AG04450 (cell line): ENCODE measurements at places on chromosomes 5 and 9.
A peak's percentile ranks its signal among the peaks of the same experiment; 100 is the strongest.

DNA sequence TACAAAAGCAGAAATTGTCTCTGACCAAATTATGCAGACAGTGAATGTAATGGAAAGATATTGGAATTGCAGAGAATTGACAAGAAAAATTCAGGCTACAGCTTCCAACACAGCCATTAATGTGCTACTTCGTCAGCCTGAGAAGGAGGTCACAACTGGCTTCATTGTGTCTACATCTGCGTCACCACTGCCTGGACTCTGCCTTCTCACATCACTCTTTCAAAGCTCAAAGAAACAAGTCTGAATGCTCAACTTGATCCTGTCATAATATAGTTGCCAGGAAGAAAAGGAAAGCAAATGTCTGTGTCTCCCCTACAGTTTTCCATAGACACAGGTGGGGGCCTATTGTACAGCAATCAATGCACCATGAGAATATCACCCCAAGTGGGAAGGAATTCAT is 806.5 kb upstream of the CDH10 start:
- no peak for DNase-seq

GRCh38 chr9:86801246-86801645 is 146.1 kb downstream of the GAS1 start:
- no peak for DNase-seq

DNA sequence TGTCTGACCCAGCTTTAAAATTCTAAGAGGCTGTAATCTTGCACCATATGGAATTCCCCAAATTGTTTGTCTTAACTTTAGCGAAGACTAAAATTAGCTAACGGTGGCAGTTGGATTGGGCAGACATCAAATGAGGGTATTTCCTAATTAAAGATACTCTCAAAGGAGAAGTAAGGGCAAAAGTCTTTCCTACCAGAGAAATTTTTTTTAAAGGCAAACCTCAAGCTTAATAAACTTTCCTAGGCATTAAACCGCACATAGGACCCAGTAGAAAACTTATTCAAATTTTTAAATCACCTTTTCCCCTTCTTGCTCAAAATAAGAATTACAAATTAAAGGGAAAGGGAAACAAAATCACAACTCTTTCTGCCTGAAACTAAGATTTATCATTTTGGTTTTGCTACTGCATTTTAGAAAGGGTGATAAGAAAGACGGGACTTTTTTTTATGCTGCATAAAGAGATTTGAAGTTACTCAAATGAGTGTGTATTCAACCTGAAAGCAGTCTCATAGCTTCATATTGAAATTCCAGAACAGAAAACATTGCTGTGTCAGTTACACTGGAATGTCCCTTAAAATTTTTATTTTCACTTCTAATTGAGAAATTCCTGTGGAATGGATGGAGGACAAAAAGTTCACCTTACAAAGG is 189.1 kb upstream of the PTGER4 start:
- no peak for DNase-seq

- no peak for DNase-seq
Observed at GRCh38 chr5:79585116-79585515, 27.1 kb upstream of the TENT2 start.

GRCh38 chr9:76534026-76534425 is 75.0 kb downstream of the GCNT1 start:
- no peak for DNase-seq

DNA sequence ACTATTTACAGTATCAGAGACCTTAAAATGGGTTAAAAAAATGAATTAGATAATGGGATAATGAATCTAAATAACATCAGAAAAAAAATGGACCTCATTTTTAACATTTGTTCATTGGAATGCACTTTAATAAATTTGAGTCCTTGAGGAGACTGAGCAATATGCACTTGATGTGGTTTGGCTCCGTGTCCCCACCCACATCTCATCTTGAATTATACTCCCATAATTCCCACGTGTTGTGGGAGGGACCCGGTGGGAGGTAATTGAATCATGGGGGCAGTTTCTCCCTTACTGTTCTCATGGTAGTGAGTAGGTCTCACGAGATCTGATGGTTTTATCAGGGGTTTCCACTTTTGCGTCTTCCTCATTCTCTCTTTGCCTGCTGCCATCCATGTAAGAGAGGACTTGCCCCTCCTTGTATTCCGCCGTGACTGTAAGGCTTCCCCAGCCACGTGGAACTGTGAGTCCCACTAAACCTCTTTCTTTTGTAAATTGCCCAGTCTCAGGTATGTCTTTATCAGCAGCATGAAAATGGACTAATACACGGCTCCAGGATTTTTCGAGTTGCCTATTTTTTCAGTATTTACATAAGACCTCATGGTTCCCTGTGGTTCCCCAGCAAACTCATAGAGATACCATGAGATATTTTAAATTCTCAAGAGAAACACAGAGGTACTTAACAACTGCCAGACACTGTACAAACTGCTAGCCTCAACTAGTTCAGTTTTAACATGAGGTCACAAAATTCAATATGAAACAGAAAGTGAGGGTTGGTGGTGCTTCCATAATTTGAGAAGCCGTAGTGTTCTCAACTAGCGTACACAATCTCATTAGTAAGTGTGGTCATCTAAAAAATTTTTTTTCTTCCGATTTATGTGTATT is 128.3 kb downstream of the TLE1 start:
- no peak for DNase-seq

DNA sequence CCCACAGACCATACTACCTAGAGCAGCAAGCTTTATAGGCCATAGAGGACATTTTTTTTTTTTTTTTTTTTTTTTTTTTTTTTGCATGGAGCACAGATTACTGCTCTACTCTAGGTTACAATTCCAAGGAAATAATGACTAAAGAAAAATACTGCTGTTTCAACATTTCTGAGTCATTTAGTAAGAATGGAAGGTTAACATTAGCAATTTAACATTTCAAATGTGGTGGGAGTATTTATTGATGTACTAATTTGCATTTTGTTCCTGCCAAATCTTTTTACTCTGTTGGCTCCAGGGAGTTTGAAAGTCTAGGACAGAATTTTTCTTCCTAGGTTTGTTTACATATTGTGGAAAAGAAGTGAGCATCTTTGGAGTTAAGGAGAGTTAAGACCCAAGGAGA is 142.1 kb upstream of the CCDC152 start:
- no peak for DNase-seq

GRCh38 chr5:78644129-78644528 is 4.4 kb downstream of the LHFPL2 start:
- DNase-seq = no peak

DNA sequence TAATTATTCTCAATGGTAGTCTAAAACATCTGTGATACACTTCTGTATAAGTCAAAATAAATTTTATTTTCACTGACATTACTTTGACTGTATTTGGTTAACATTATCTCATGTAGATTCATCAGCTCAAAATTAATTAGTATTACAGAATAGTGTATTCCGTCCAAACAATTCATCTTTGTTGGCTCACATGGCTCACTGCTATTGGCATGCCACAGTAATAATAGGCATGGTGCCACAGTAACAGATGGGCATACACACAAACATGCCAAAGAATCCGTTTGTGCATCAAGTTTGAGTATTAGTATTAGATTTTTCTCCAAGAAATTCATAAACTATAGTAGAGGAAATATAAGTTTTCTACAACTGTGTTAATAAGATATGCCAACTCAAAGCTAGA is 14.2 kb downstream of the AP3B1 start:
- DNase-seq = no peak

DNA sequence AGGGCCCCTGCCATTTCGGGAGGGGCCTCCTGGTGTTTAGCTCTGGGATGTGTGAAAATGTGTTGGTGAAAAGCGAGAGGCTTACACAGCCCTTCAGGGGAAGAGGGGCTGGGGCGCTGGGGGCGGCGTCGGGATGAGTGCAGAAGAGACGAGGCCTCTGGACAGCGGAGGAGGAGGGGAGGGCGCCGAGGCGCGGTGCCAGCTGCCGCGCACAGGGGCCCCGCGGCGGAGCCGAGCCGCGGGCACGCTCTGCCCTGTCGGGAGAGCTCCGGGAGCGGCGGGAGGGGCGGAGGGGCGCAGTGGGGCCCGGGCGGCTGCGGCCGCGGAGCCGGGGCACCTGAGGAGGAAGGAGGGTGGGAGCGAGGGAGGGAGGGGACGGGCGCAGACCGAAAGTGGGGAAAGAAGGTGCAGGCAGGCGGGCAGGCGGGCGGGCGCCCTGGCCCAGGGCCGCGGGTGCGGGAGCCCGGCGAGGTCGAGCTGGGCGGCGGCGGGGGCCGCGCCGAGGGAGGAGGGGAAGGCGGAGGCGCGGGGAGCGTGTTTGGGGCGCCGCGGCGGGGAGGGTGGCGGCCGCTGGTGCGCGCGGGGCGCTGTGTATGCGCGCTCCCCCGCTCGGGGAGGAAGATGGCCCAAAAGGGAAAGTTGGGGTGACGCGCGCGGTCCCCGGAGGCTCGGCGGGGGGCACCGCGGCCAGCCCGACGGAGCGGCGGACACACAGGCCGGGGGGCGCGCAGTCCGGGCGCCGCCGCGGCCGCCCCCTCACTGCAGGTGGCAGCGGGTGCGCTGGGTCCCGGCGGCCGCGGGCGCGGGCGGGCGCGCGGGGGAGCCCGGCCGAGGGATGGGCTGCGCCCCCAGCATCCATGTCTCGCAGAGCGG is at the start of gene PDE8B:
TSS of gene PDE8B (plus strand) at position 590 of the 873 bp plus-strand sequence. CDS start at position 836, 246 bp downstream.
- DNase-seq = no peak

- DNase-seq = no peak
Observed at GRCh38 chr9:133754187-133754586, 16.0 kb upstream of the SARDH start.

GRCh38 chr5:83731638-83732037 is 11.0 kb upstream of the HAPLN1 start:
- no peak for DNase-seq

- DNase-seq = no peak
Observed at GRCh38 chr5:123710031-123710430, 198.1 kb downstream of the CSNK1G3 start.

- DNase-seq = peak; percentile 66
Observed at GRCh38 chr5:180784497-180785097, 18.0 kb downstream of the MGAT1 start.

DNA sequence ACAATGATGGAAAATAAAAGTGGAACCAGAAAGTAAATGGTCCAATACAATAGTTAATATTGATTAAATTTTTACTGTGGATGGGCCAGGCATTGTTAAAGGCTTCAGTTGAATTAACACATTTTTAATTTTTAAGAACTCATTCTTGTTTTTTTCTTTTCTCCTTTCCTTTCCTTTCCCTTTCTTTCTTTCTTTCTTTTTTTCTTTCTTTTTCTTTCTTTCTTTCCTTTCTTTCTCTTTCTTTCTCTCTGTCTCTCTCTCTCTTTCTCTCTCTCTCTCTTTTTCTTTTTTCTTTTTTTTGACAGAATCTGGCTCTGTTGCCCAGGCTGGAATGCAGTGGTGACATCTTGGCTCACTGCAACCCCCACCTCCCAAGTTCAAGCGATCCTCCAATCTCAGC is 13.3 kb upstream of the OTULINL start:
- DNase-seq = no peak

DNA sequence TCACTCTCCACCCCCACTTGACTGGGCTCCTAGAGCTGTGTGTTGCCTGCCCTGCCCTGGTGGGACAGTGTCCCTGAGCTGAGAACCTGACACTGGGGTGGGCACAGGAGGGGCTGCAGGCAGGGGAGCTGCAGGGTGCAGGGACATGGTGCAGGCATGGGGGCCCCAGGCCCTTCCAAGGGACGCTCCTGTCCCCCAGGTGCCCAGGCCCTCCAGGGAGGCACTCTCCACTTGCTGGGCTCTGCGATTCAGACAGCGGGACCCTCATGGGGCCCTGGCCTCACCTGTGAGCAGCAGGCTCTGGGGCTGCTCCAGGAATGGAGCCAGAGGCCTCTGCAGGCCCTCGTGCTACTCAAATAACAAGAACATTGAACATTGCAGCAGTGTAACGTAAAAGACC is 89.4 kb downstream of the BARX1 start:
- no peak for DNase-seq

DNA sequence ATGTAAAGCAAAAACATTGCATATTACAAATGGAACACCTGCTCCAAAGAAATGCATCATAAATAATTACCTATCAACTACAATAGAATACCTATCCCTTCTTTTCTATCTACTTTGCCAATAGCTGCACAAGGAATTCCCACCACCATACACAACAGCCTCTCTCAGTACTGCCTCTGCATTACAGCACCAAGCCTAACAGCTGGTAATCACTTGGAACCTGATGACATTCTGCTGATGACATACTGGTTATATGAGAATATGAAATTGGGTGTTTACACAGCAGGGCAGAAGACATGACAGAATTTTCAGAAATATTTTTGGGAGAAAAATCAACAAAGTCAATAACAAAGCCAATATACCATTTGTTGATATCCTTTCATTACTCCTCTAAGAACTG is 43.2 kb downstream of the PSMB7 start:
- DNase-seq = no peak

GRCh38 chr5:157576678-157577077 is 1.1 kb upstream of the ADAM19 start:
- DNase-seq = no peak

GRCh38 chr5:116076496-116076895 is 8.3 kb upstream of the COMMD10 start:
- no peak for DNase-seq

GRCh38 chr9:20040991-20041696 is 252.3 kb upstream of the SLC24A2 start:
- DNase-seq = no peak

GRCh38 chr5:151056379-151057325 is 24.2 kb downstream of the TNIP1 start:
- DNase-seq = no peak

- no peak for DNase-seq
Observed at GRCh38 chr9:137749511-137749910, 128.1 kb upstream of the CACNA1B start.

DNA sequence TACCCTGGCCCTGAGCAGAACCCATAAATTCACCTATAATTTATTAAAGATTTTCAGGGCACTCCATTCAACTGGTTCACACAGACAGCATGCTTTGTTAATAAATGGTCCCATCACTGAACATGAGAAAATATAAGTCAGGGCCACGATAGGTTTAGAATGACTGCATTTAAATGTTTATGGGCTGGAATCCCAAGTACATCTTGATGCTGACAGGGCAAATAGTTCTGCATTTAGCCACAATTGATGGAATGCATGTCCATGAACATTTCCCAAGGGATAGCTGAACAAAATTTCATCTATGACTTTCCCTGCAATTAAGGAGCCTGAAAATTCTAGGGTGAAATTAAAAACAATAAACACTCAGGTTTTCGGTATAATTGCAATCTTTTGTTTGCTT is 124.5 kb downstream of the CAAP1 start:
- no peak for DNase-seq

DNA sequence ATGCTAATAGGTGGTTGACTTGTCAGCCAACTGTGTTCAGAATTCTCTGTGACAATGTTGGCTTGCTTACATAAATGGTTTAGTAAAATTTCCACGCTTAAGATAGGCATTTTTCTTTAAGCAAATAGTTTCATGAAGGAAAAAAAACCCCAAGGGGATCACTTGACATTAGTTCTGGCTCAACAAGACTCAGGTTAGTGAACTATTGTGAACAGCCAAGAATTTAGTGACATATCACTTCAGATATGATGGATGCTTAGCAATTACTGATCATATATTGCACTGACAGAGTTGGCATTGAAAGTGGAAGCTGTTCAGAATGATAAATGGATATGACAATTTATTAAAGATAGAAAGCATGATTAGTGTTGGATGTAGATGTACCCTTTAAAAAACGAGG is 218.5 kb downstream of the TMEM232 start:
- no peak for DNase-seq

GRCh38 chr5:32217886-32218396 is 43.8 kb upstream of the GOLPH3 start:
- DNase-seq = no peak
